ENCODE measurements at places on chromosomes 3 and 15. TPM values are rescaled to one million over a fixed set of nuclear protein-coding genes. Genes with fewer than 3 reads are reported as not detected.

The NDUFAF3 gene
- 36.8 TPM for total RNA-seq

The CLRN1 gene
- total RNA-seq: not detected

The IGF2BP2 gene
- total RNA-seq: 147 TPM

The TGM4 gene
- 0.04 TPM for total RNA-seq

The CFAP20DC gene
- 14.0 TPM for total RNA-seq

The CIDEC gene
- not detected for total RNA-seq

DNA sequence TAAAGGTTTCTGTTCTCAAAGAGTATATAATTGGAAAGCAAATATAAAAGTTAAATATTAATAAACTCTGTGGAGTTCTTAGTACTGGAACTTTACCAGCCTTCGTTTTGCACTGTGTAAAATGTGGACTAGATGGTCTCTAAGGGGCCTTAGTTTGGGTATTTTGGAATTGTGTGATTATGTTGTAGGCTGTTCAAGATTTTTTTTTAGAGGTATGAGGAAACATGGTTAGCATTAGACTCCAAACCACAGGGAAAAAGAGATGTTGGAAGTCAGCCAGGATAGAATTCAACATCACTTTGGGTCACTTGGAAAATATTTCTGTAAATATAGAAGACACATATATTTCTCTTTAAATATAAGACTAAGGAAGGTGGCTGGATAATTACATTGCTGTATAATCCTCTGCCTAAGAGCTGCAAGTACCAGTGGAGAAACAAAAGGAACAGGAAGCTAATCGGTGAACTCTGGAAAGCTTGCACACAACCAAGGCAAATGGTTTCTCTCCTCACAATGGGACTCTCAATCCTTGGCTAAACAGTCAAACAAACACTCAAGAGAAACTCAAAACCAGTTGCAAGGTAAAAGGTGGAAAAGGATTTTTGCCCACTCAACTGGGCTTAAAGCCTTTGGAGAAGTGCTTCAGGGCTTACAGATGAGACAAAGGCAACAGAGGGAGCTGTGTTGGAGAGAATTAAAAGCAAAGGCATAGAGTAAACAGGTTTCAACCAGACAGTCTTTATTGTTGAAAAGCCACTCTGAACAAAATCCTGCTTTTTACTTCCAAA is 141.7 kb downstream of the NR1D2 start:
- peak; percentile 85 for DNase-seq

- no peak for DNase-seq
Measured at GRCh38 chr3:175325440-175325839, 466.3 kb downstream of the NAALADL2 start.

DNA sequence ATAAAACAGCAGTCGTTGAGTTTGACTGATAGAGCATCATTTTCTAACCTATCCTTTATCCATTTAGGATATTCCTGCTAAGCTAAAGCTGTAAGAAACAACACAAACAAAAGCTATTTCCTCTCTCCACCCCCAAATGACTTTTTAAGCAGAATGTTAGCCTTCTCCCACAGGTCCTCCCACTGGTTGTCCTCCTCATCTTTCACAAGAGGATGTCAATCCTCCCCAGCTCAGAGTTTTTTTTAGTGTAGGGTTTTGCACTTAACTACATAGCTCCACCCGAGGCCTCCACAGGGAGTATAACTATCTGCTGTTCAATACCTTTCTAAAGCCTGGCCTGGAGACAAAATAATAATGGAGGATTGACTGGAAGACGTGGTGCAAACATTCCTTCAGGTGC is 7.8 kb downstream of the SETMAR start:
- no peak for DNase-seq

- no peak for DNase-seq
Measured at GRCh38 chr15:33146051-33146450, 48.5 kb downstream of the FMN1 start.

DNA sequence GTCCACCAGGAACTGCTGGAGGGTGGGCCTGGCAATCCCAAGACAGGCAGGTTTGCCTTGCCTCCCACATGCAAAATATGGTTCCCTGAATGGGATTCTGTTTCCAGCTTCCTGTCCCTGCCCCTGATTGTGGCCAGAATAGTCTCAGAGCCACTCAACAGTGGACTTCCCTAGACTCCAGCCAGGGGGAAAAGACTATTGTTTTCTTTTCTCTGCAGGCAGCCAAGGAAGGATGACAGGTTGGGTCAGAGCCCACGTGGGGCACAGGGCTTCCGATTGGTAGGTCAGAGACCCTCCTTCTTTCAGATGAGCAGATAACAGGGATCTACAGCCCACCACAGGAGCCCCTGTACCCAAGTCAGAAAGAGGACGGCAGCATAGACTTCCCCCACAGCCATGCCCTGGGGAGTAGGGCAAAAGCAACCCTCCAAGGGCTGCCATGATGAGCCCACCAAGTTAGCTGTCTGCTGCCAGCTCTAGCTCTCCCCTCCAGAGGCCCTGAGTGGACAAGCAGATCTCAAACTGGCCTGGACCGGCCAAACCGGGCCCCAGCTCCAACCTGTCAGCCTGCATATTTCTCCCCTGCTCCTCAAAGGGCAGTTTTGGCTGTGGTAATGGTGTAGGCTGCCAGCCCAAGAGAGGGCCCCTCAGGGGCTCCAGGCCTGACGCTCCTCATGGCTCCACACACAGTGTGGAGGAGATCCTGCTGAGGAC is 6.4 kb downstream of the TLR9 start:
- peak; percentile 36 for DNase-seq

DNA sequence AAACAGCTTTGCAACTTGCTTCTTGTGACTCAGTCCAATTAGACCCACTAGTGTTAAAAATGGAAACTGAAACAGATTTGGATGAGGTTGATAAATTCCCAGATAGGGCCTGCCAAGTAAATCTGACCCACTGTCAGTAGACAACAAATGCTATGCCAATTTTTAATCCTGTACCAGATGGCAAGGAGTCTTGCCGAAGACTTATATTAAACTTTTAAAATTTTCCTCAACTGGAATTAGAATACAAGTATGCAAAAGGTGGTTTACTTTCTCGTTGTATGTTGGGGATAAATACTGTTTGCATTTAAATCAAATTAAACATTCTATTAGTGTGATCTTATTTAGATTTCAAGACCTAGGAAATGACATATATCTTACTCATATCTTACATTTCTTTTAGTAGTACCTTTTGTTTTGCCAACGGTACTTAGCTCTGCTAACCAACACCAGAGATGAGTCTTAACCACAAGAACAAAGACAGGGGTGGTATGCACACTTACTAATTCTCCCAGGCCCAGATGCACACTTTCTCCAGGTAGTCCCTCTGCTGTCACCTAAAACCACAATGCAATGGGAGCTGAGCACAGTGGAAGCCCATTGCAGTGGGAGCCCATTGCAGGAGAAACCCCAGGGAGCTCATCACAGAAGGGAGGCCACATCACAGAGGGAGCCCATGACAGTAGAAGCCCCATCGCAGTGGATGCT is 77.8 kb downstream of the WWTR1 start:
- DNase-seq: no peak

- no peak for DNase-seq
Measured at GRCh38 chr3:40211579-40211978, 97.9 kb upstream of the EIF1B start.

DNA sequence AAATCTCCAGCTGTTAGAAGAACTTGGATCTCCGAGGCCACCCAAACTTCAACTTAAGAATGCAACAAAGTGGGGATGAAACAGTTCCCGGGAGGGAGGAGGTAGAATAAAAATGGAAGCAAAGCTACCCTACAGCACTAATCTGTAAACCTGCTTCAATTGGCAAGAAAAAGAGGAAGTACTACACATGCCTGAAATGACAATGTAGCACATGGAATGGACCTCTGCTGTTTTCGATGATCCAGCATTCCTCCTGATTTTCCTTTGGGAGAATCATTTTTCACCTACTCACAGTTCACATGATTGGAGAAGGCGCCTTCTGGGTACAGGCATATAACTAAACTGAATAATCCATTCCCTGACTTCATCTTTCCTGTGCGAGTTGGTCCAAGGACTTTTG is 1081.5 kb downstream of the FHIT start:
- DNase-seq: no peak

- DNase-seq: peak; percentile 70
Measured at GRCh38 chr15:65189102-65189740, 4.1 kb upstream of the CLPX start.

DNA sequence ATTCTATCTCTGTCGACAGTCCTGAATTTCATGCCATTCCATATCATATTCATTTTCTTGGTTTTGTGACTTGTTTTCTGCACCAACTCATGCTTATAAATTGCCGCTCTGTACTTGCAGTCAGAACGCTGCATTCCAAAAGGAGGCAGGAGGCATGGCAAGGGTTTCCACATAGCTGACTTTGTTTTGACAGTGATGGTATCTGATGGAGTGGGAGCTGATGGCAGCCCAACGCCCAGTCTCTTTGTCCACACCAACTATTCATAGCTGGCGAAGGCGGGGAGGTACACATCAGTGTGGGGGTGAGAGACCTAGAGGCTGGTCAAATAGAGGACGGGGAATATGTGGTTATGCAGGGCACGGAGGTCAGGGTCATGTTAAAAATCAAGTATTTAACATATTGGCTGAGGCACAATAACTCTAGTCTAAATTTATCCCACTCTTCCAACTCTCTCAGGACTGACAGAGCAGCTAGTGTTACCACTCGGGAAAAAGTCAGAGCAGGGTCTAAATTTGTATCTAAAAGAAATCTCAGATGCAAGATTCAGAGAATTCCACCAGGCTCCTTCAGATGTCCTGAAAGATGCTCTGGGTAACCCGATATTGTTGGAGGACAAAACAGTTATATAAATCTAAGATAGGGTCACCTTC is 67.8 kb upstream of the ATP13A3 start:
- no peak for DNase-seq

GRCh38 chr3:24492971-24493551 is 1.6 kb downstream of the THRB start:
- no peak for DNase-seq

GRCh38 chr15:71511796-71512681 is 298.3 kb upstream of the NR2E3 start:
- no peak for DNase-seq

DNA sequence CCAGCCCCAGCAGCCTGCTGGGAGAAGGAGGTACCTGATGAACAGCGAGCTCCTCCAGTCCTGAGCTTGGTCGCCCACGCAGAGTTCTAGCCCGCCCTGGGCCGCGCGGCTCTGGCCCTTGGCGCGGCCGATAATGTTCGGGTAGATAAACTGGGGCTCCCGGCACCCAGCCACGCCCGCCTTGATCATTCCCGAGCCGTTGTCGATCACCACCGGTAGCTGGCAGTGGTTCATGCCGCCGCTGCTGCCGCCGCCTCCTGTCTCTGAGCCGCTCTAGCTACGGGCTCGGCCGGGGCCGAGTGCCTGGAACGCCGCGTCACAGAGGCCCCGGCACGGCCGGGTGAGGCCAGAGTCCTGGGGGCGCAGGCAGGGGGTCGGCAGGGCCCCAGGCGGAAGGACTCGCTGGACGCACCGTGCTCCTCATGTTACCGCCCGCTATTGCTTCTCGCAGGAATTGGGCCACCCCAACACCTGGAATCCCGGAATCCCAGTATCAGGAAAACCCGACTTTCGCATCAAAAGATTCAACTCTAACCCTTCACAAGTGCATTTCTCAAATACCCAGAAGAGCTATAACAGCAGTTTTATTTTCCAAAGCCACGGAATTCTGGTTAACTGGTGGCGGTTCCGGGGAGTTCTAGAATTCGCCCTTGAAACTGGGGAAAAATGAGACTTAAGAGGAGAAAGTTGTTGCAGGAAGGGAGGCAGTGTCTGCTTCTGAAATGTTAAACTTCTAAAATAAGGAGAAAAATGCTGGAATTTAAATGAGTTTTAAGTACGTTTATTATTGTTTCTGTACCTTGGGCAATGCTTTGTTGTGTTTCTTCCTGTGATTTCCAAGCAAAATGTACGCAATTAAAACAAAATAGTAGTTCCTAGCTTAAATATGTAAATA is at the start of gene ACTRT3:
ACTRT3 (minus strand) TSS at position 275 of the 895 bp plus-strand sequence; CDS start at position 234, 41 bp downstream.
- peak; percentile 92 for DNase-seq

DNA sequence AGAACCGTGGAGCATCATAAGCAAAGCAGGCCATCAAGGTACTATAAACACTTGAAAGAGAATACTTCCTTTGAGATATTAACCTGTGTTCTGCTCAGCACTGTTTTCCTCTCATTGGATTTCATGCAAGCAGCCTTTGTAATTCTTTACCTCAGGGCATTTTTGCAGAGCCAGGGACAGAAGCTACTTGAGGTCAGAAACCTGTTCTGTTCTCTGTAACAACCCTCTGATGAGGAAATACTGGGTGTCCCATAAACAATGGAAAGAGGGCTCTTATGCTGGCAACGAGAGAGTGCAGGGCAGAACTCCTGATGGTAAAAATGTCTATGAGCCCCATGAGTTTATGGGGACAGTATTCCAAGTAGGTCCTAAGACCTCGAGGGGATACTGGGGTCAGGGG is 66.0 kb downstream of the DCLK3 start:
- no peak for DNase-seq
